Right atrium auricular region (tissue), 2 donors: ENCODE measurements at places on chromosomes 6 and 20. TPM values are rescaled to one million over a fixed set of nuclear protein-coding genes. Genes with fewer than 3 reads are reported as not detected.

GRCh38 chr6:66264376-66264775, 557.4 kb upstream of the EYS start:
- H3K27me3 ChIP-seq = no peaks in the 10 kb centered on the region
- H3K27ac ChIP-seq = no peak overlapping the region
- no peaks in the 10 kb centered on the region for H3K4me1 ChIP-seq
- H3K4me3 ChIP-seq = no peak overlapping the region
- H3K36me3 ChIP-seq = no peaks in the 10 kb centered on the region

DNA sequence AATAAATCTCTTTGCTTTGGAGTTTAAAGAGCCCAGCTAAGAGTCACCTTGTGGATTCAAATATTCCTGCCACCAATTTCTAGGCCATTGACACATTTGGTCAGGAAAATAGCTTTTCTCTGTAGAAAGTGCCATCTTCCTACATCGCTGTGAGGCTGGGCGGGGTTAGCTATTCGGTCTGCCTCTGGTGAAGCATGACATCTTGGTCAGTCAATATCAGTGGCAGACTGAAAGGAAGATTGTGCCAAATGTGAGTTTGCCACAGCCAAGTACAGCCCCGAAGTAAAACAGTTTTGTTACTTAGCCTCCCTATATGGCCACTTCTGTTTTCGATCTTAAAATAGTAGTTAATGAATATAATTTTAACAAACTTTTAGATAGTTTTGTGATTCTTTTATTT, 65.5 kb upstream of the FABP7 start:
- DNase-seq = no peak
- H3K4me3 ChIP-seq = no peak overlapping the region
- no peaks in the 10 kb centered on the region for H3K36me3 ChIP-seq
- no peaks in the 10 kb centered on the region for H3K27me3 ChIP-seq
- no peaks in the 10 kb centered on the region for H3K4me1 ChIP-seq

The MEP1A gene
- total RNA-seq = not detected

- peak; percentile 61 for DNase-seq
- H3K27ac ChIP-seq = no peak overlapping the region
- H3K36me3 ChIP-seq = no peaks in the 10 kb centered on the region
- no peaks in the 10 kb centered on the region for H3K4me1 ChIP-seq
These were observed 44.6 kb downstream of the TAF4 start for GRCh38 chr20:62020935-62021701.

DNA sequence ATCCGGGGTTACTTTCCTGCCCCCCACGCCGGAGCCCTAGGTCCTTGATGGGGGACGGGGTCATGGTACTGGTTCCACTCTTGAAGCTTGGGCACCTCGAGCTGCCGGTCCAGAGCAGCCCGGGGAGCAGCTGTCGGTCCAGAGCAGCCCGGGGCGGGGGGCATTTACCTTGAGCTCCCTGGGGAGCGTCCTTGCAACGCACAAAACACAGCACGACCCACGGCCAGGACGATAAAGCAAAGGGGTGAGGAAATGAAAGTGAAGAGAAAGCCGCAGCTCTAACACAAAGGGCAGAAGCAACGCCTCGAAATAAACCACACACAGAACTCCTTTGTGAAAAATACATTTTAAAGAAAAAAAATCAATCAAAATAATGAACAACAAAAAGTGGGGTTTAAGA, 39.1 kb downstream of the KCNQ2 start:
- H3K4me3 ChIP-seq = no peak overlapping the region
- no peak overlapping the region for H3K27ac ChIP-seq
- H3K27me3 ChIP-seq = no peaks in the 10 kb centered on the region
- no peaks in the 10 kb centered on the region for H3K4me1 ChIP-seq
- DNase-seq = no peak

GRCh38 chr6:27268803-27269202, 21.3 kb downstream of the PRSS16 start:
- H3K27me3 ChIP-seq = no peaks in the 10 kb centered on the region
- no peaks in the 10 kb centered on the region for H3K36me3 ChIP-seq
- H3K4me3 ChIP-seq = no peak overlapping the region
- H3K27ac ChIP-seq = no peak overlapping the region
- H3K4me1 ChIP-seq = no peaks in the 10 kb centered on the region

DNA sequence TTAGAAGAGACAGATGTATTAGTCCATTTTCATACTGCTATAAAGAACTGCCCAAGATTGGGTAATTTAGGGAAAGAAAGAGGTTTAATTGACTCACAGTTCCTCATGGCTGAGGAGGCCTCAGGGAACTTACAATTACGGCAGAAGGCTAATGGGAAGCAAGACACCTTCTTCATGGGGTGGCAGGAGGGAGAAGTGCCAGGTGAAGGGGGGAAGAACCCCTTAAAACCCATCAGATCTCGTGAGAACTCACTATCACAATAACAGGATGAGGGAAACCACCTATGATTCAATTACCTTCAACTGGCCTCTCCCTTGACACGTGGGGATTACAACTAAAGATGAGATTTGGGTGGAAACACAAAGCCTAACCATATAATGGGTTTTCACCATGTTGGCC, 28.9 kb upstream of the PNRC1 start:
- no peaks in the 10 kb centered on the region for H3K4me1 ChIP-seq
- no peaks in the 10 kb centered on the region for H3K36me3 ChIP-seq
- DNase-seq = no peak
- H3K4me3 ChIP-seq = no peak overlapping the region
- H3K27ac ChIP-seq = no peak overlapping the region
- H3K27me3 ChIP-seq = no peaks in the 10 kb centered on the region

The BIRC7 gene
- not detected for total RNA-seq

GRCh38 chr20:44454306-44454963, 21.2 kb upstream of the TTPAL start:
- no peaks in the 10 kb centered on the region for H3K36me3 ChIP-seq
- DNase-seq = no peak
- H3K27me3 ChIP-seq = no peaks in the 10 kb centered on the region
- no peak overlapping the region for H3K27ac ChIP-seq
- H3K4me3 ChIP-seq = no peak overlapping the region

DNA sequence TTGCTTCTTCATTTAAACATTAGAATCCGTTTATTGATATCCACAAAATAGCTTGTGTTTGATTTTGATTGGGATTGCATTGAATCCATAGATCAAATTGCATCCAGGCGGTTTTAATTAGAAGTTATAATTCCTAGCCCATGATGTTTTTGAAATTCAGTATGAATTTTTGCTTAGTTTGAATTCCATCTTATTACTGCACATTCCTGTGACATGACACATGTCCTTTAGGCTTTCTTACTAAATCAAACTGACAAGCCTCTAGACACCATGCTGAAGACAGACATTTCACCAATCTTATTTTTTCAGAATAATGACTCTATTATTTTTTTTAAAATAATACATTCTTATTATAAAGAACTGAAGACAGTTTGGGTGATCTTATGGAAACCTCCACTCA, 21.4 kb upstream of the PI16 start:
- peaks cover 11% of the 10 kb centered on the region for H3K4me1 ChIP-seq
- H3K27ac ChIP-seq = no peak overlapping the region
- no peak overlapping the region for H3K4me3 ChIP-seq

- H3K27me3 ChIP-seq = no peaks in the 10 kb centered on the region
- no peaks in the 10 kb centered on the region for H3K36me3 ChIP-seq
- peak; percentile 88 for DNase-seq
- peak overlapping the region; percentile 63 for H3K27ac ChIP-seq
These were observed 47.6 kb downstream of the PPP1R3G start for GRCh38 chr6:5132731-5133130.

DNA sequence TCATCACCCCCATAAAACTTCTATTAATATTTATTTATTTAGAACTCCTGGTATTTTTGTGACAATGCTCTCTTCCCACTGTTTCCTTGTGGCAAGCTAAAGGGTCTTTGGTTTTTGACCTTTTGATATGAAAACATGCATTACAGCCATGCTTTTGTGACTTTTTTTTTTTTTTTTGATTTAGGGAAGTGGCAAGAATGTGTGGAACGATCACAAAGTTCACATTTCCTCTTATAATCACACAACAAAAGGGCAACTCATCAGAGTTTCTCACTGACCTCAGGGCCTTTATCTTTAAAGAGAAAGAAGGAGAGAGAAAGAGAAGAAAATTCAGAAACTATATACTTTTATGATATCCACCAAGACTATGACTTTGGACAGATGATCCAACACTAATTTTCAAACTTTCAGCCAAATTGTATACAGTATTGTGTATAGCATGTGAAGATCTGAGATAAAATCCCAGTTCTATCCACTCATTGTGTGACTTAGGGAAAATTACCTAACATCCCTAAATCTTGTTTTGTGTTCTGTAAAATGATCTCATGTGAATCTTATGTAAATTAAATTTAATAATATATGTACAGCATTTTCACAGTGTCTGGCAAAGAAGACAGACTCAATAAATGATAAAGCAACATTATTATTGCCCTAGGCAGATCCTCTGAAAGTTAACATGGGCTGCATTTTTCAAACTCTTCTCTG, 106.8 kb upstream of the MARCKS start:
- H3K27me3 ChIP-seq = no peaks in the 10 kb centered on the region
- DNase-seq = no peak
- no peak overlapping the region for H3K27ac ChIP-seq
- H3K4me3 ChIP-seq = no peak overlapping the region

DNA sequence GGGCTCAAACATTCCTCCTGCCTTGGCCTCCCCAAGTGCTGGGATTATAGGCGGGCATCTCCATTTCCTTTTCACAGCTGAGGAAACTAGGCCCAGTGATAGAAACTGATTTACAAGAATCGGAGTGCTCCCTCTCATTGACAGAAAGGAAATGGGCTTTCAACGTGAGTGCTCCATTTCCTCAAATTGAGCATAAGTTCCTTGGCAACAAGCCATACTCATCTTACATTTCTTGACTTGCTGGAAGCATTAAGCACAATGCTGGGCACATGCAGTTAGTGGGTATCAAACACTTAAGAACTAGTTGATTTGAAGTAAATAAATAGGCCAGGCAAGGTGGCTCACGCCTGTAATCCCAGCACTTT, 54.7 kb downstream of the FGD2 start:
- H3K27ac ChIP-seq = peak overlapping the region; percentile 83
- no peaks in the 10 kb centered on the region for H3K4me1 ChIP-seq
- H3K36me3 ChIP-seq = no peaks in the 10 kb centered on the region
- no peaks in the 10 kb centered on the region for H3K27me3 ChIP-seq

The LIN28B gene
- not detected for total RNA-seq

The GINM1 gene
- total RNA-seq = 54.9 TPM

DNA sequence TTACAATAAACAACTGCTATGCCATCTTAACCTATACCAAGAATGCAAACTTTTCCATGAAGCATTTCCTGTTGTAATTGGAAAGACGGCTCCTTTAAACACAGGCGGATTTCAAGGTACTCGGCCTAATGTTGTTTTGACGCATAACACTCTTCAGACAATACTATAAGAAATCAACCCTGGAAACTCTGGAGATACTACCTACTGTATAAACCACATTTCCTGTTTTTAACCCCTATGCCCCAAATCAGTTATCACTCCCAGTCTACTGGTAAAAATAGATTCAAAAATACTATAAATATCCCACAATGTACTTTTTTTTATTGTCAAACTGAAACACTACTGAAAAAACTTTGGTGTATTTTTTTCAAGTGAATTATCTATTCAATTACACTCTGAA, 118.1 kb downstream of the IRF4 start:
- no peaks in the 10 kb centered on the region for H3K36me3 ChIP-seq
- H3K4me1 ChIP-seq = no peaks in the 10 kb centered on the region
- H3K27me3 ChIP-seq = no peaks in the 10 kb centered on the region

- no peaks in the 10 kb centered on the region for H3K27me3 ChIP-seq
- no peaks in the 10 kb centered on the region for H3K4me1 ChIP-seq
- no peaks in the 10 kb centered on the region for H3K36me3 ChIP-seq
- H3K27ac ChIP-seq = no peak overlapping the region
These were observed 185.0 kb downstream of the HS3ST5 start for GRCh38 chr6:114157848-114158247.

DNA sequence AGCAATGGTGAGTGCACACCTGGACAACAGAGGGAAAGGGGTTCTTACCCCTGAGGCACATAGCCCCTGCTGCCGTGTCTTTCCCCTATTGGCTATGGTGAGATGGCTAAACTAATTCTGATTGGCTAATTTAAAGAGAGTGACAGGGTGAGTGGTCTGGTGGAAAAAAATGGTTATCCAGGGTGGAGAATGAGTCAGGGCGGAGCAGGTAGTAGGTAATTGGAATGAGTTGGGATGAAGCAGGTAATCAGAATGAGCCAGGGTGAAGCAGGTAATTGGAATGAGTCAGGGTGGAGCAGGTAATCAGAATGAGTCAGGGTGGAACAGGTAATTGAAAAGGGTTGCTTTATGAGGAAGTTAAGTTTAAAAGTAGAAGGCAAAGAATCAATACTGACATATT, 200.3 kb downstream of the EYA4 start:
- H3K27ac ChIP-seq = no peak overlapping the region
- no peaks in the 10 kb centered on the region for H3K4me1 ChIP-seq
- no peak overlapping the region for H3K4me3 ChIP-seq
- no peaks in the 10 kb centered on the region for H3K27me3 ChIP-seq
- DNase-seq = no peak
- no peaks in the 10 kb centered on the region for H3K36me3 ChIP-seq

The ADIG gene
- total RNA-seq = not detected

GRCh38 chr6:44642870-44643522, 255.5 kb downstream of the CDC5L start:
- H3K4me3 ChIP-seq = no peak overlapping the region
- DNase-seq = no peak
- no peaks in the 10 kb centered on the region for H3K4me1 ChIP-seq
- no peaks in the 10 kb centered on the region for H3K27me3 ChIP-seq
- no peaks in the 10 kb centered on the region for H3K36me3 ChIP-seq
- H3K27ac ChIP-seq = no peak overlapping the region

- H3K27me3 ChIP-seq = no peaks in the 10 kb centered on the region
- no peaks in the 10 kb centered on the region for H3K4me1 ChIP-seq
- no peak overlapping the region for H3K4me3 ChIP-seq
- no peaks in the 10 kb centered on the region for H3K36me3 ChIP-seq
- DNase-seq = no peak
These were observed 467.4 kb upstream of the ID4 start for GRCh38 chr6:19369785-19370184.

DNA sequence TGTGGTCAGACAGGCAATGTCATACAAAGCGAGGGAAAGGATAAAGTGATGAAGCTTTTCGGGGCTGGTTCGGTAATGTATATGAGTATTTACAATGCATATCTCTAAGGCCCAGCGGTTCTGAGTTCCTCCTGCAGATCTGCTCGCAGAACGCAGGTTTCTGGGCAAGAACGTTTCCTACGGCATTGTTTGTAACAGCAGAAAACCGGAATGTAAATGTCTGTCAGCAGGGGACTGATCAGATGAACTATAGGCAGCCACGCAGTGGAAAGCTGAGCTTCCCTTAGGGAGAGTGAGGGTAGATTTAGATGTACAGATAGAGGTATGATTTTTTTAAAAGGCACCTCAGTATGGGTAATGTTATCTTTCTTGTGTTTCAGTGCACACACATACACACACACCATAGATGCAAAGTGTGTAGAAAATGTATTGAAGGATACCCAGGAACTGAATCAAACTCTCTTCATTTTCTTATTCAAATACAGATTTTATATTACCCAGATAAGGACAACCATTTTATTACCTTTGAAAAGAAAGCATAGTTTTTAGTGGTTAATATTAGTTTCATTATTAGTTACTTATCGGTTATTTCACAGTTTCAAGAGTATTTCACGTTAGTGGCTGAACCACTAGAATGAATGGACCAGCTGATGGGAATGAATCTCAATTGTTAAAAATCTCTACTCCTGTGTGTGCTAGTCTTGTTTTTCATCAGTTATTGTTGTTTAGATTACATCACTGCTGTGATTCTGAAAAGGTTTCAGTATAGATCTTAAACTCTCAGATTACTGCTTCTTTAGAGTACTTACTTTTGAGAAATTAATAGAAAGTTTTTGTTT, 56.2 kb downstream of the SNX9 start:
- no peaks in the 10 kb centered on the region for H3K27me3 ChIP-seq

The MAP7 gene
- 1.0 TPM for total RNA-seq

The NT5E gene
- 7.1 TPM for total RNA-seq
